ENCODE measurements at places on chromosomes 5 and 9. TPM values are rescaled to one million over a fixed set of nuclear protein-coding genes. Genes with fewer than 3 reads are reported as not detected.

The PCDHB11 gene
- not detected for total RNA-seq

The CTSV gene
- 0.46 TPM for total RNA-seq

DNA sequence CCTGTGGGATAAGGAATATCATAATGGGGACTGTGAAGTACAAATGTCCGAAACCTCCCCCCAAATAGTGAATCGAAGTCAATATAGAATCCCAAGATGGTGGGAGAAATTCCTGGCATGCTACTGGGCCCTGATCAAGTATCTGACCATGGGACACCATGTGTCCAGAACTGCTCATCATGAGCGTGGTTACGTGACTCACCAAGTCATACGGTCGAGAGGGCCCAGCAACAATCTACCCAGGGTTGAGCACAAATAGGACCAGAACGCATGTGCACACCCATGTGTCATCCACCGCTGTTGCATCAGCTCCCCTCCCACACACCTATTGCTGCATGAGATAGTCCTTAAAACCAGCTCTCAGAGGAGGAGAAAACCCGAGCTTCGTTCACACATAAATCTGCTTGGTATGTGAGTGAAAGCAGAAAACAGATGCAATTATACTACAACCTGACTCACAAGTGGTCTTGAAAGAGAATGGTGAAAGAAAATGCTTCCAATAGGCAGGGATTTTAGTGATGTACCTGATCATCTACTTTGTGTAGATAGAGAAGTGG lies 353.2 kb downstream of the CWC27 start:
- H3K4me3 ChIP-seq, result no peak overlapping the region
- no peak for DNase-seq
- H3K4me1 ChIP-seq, result no peaks in the 10 kb centered on the region

DNA sequence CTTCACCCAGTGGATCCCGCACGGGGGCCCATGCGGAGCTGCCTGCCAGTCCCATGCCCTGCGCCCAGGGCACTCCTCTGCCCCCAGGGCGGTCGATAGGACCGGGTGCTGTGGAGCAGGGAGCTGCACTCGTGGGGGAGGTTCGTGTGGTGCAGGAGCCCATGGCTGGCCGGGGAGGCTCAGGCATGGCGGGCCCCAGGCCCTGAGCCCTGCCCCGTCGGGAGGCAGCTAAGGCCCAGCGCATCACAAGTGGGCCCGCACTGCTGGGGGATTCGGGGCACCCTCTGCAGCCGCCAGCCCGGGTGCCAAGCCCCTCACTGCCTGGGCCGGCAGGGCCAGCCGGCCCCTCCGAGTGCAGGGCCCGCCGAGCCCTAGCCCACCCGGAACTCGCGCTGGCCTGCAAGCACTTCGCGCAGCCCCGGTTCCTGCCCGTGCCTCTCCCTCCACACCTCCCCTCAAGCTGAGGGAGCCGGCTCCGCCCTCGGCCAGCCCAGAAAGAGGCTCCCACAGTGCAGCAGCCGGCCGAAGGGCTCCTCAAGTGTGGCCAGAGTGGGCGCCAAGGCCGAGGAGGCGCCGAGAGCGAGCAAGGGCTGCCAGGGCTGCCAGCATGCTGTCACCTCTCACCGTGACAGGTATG lies 221.1 kb upstream of the RORB start:
- H3K27ac ChIP-seq, result no peak overlapping the region
- no peak overlapping the region for H3K4me3 ChIP-seq

- no peak for DNase-seq
- no peak overlapping the region for H3K27ac ChIP-seq
- no peaks in the 10 kb centered on the region for H3K27me3 ChIP-seq
- no peaks in the 10 kb centered on the region for H3K36me3 ChIP-seq
- no peak overlapping the region for H3K4me3 ChIP-seq
- no peaks in the 10 kb centered on the region for H3K4me1 ChIP-seq
Observed at GRCh38 chr9:23799521-23799920, 26.5 kb downstream of the ELAVL2 start.

DNA sequence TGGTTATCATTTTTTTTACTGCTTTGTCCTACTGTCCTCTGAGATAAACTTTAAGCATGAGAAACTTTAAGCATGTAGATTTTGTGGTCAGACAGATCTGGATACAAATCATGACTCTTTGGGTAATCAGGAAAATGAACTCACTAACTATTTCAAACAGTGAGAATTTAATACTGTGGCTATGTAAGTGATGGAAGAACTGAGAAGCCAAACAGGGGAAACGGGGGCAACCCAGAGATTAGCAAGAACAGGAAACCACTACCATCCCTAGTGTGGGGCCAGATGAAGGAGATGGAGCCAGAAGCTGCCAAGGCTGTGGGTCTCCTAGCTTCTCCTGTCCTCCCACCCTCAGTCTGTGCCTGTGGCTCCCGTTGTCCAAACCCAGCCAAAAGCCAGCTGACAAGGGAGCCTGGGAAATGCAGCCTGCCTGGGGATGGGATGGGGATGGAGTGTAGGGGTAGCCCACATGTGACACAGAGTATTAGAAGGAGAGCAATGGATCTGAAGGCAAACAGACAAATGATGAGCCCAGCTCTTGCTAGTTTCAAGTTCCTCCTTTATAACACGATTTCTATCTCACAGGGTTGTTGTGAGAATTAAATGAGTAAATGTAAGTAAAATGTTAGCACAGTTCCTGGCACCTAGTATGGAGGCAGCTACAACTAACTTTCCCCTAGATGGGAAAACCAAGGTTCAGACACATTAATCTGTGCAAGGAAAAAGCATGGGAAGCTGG lies 27.7 kb upstream of the CDC23 start:
- peaks cover 52% of the 10 kb centered on the region for H3K27me3 ChIP-seq
- peaks cover 11% of the 10 kb centered on the region for H3K4me1 ChIP-seq
- DNase-seq, result no peak
- H3K4me3 ChIP-seq, result no peak overlapping the region
- no peaks in the 10 kb centered on the region for H3K36me3 ChIP-seq

All from activated CD4-positive, alpha-beta T cell treated with anti-CD3 and anti-CD28 coated beads, Interleukin-2, amount 10 ng/mL, durations not matched to agents 7 days and 5 days (primary cell).